HuH-7.5 (cell line): ENCODE measurements at places on chromosomes 5 and 9.

DNA sequence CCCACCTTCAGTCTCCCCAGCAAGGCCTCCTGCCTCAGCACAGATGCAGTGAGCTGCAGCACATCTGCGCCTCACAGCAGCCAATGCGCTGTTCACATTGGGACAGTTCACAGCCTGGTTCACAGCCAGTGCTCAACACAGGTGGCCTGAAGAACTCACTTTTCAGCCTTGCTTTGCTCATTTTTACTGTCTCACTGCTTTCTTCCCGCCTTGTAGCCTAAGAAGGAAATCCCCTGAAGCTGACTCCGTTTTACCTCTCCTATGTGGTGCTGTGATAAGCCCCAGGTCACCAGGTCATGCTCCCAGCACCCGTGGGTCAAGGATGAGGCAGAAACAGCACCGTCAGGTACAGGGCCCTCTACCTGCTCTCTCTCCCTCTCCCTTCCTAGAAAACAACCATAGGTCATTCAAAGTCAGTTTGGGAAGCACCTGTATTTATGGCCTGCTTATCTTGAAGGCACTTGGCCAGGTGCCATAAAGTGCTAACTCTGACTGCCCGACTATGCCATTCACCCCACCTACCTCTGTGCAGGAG lies 1.1 kb downstream of the GCNT4 start:
- no peak for DNase-seq

DNA sequence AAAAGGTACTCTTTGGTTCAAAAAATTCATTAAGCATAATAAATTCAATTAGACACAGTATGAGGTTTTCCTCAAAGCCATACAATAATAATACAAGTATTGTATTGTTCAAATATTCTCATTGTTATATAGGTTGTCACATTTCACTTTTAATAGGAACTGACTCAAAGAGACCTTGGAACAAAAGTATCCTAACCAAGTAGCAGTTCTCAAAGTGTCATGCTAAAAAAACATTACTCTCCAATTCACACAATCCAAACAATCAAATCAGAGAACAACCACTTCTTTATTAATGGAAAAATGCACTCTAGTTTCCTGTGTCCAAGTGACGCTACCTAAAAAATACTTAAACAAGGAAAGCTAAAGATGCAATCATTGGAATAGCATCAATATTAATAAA lies 115.4 kb downstream of the DENND1A start:
- no peak for DNase-seq

DNA sequence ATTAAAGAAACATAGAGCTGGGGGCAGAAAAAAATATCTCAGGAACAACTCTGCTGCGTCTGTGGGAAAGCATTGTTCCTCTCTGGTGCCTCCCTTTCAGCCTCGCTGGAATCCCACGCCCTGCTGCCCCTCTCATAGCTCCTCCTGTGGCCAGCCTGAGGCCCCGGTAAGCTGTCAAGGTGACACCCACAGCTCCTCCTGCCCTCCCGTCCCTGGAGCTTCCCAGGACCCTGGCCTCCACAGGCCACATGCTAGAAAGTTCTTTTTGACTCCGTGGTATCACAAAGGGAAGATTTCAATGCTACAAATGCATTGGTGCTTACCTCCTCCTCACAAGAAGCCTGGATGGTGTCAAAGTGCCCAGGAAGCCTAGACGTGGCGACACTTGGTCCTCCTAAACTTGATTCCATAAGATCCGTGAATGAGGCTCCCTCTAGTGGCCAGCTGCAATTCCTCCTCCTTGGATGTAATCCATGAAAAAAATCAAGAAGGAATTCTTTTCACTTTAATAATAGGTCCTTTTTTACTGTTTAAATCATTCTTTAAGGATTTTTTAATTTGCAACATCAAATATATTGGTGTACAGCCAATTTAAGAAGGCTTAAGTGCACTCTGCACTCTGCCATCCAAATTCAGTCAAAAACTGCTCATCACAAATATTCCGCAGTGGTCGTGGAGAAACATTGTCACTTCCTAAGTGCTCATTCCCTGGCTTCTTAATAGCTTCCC lies 104.9 kb downstream of the CFAP90 start:
- DNase-seq: peak; percentile 23

DNA sequence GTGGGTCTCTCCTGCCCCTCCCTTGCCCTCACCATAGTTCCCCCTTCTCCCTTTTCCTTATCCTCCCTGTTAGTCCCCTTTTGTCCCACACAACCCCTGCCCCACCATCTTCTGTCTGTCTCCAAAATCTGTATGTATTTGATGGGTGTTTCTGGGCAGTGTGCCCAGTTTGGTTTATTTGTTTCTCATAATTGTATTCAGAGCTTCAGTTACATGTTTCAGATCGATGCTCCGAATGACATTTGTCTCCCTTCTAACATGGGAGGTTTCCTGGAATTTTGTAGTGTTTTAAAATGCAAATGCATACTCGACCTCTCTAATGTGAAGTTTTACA lies 22.2 kb downstream of the FBXL7 start:
- no peak for DNase-seq

DNA sequence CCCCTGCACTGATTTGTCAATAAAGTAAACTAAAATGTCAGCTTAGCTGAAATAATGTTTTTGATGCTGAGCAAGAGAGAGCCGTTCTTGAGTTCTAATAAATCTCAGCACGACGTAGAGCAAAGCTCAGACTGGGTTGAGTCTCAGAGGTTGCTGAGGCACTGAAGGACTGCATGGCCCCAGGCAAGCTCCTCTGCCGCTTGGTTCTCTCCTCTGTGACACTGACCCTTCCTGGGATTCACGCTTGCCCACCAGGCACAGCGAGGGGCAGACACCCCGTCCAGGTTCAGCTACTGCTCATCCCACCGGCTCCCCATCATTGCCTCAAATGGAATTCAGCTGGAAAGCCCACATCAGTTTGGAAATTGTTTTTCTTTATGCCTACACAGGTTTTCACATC lies 129.8 kb downstream of the IRX2 start:
- DNase-seq: no peak

DNA sequence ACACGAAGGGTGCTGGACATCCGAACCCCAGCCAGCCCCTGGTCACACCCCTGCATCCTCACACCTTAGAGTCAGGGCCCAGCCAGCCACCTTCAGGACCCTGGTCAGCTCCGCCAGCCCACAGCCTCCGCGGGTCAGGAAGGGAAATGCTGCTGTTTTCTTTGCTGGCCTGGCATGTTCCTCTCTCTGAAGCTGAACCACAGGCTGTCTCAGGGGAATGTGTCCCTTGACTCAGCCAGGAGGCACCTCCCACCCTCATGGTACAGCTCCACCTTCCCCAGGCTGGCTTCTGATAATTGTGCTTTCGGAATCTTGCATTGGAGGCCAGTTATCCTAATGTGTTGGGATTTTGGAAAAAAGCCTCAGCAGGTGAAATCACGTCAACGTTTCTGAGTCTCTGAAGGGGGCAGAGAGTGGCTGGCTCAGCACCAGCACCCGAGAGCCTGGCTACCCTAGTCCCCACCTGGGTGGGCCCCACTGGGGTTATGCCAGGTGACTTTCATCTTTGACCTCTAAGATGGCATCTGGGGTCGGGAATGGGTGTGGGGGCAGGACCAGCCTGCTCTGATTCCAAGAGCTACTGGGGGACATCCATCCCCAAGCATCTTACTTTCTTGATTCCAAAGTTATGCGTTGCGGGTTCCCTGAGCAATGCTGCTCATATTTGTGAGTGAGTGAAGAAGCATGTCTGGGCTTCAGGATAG lies 9.8 kb upstream of the OLFM1 start:
- DNase-seq: peak; percentile 74

- no peak for DNase-seq
Measured at GRCh38 chr5:2139478-2139877, 256.8 kb upstream of the IRX4 start.
